CD4-positive, alpha-beta T cell treated with Interleukin-6 at 100 ng/mL for 8 hours (primary cell): ENCODE measurements at places on chromosomes 3 and 15.

DNA sequence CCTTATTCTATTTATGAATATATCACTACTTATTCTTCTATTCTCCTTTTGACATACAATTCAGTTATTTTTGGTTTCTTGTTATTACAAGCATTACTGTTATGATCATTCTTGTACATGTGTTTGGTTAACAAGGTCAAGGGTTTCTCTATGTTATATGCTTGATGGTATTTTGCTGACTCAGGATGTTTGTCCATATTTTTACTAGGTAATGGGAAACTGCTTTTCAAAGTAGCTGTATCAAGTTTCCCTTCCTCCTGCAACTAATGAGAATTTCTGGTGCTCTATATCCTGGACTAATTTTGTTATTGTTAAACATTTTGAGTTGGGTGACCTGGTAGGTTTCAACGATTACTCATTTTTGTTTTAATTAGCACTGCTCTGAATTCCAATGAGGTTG, 841.0 kb downstream of the OTOL1 start:
- DNase-seq = no peak

- no peak for DNase-seq
Observed at GRCh38 chr3:9690451-9691450, 12.9 kb upstream of the CPNE9 start.

DNA sequence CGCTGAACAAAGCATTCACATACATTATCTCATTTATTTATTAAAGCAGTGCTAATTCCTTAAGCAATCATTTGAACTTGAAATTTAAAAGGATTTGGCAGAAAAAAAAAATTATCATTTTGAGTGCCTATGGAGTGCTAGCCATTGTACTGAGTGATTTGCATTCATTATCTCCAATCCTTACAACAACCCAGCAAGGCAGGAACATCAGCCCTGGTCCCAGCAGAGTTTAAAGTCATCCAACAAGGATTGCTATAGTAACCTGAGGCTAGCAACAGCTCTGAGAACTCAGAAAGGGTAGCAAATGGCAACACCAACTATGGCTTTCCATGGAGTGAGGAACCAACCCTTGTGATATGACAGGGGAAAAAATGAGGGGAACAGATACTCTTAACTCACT, 237.6 kb upstream of the SETMAR start:
- no peak for DNase-seq

GRCh38 chr3:1953536-1953935, 145.1 kb upstream of the CNTN4 start:
- DNase-seq = no peak

DNA sequence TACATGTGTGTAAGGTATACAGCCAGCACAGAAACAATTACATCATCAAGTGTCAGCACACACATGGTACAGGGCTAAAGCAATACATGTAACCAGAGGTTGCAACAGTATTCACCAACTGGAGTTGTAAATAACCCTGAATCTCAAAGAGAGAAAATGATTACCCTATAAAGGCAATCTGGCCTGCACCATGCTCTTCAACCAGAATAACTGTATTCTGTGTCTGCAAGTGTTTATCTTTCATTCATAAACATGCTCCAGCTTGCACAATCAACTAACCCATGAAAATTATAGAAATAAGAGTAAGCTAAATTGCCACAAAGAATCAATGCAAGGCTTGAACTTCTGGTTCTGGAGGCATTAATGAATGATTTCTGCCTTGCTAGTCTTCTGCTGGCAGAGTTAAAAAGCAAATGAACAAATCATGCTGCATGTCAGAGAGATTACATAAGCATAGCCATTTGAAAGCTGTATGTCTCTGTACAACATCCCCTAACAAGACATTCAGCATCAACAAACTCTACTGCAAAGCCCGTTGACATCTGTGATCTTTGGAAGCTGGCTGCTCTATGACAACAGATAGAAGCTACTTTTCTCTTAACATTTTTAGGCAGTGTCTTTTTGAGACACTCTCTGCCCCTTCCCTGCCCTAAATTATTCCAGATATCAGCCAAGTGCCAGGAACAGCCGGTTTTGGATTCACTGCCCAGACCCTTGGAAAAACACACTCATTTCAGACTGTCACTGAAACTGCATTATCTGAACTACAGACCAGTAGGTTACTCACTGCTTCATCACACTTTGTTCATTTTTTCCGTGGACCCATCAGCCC, 871.0 kb downstream of the OTOL1 start:
- DNase-seq = no peak

- DNase-seq = no peak
Observed at GRCh38 chr3:133833880-133834620, 28.4 kb downstream of the SRPRB start.

DNA sequence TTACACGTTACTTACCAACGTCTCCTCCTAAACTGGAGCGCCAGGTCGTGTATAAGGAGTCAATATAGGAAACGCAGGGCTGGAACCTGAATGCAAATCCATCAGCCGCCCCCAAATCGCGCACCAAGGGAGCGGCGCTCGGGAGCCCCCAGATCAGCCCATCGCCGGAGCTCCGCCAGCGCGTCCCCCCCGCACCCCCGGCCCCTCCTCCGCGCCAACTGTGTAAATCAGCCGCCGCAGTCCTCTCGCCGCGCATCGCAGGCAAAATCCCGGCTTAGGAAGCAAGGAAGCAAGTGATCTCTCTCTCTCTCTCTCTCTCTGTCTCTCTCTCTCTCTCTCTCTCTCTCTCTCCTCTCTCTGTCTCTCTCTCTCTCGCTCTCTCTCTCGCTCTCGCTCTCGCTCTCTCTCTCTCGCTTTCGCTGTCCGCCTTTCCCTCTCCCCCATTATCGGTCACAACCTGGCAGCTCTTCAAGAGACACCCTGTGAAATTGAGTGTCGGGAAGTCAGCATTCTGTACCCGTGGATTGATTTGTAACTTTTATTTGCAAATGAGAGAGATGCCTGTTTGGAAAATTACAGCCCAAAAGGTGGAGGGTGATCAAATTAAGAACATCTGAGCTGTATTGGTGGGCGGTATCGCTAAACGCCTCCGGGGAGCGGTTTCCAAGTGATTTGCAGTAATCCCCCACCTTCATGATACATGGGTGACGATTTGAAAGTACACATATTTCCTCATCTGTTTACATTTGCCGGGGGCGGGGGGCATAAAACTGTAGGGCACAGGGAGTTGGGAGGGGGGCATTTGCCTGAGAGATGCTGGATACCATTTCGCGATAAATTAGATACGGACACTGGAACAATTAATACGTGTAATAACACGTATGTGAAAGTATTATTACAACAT, 645 bp upstream of the SLITRK3 start:
- DNase-seq = no peak

- DNase-seq = no peak
Observed at GRCh38 chr3:84977021-84977420, 18.2 kb downstream of the CADM2 start.

DNA sequence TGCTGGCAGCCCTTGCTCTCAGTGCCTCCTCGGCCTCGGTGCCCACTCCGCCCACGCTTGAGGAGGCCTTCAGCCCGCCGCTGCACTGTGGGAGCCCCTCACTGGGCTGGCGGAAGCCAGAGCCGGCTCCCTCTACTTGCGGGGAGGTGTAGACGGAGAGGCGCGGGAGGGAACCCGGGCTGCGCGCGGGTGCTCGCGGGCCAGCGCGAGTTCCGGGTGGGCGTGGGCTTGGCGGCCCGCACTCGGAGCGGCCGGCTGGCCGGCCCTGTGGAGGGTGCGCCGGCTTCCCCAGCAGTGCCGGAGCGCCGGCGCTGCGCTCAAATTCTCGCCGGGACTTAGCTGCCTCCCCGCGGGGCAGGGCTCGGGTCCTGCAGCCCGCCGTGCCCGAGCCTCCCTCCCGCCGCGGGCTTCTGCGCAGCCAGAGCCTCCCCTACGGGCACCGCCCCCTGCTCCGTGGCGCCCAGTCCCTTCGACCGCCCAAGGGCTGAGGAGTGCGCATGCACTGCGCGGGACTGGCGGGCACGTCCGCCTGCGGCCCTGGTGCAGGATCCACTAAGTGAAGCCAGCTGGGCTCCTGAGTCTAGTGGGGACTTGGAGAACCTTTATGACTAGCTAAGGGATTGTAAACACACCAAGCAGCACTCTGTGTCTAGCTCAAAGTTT, 231.5 kb downstream of the EFHB start:
- no peak for DNase-seq
